Retinal pigment epithelial cell (primary cell): ENCODE measurements at places on chromosomes 5 and 9.

DNA sequence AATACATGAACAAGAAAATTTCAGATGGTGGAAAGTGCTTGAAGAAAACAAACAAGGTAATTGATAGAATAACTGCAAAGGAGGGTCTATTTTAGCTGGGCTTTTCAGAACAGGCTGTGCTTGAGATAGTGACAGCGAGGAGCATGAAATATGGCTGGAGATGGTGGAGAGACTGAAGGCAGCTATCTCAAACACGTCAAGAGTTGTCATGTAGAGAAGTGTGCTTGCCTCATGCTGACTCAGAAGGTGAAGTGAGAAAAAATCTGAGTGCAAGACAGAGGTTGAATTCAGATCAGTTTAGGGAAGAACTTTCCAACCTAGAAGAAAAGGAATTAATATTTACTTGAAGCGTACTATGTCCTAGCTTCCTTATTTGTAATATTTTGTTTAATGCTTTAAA is 115.5 kb upstream of the RANBP3L start:
- DNase-seq, result no peak

- no peak for DNase-seq
Observed at GRCh38 chr5:13994621-13995253, 50.2 kb upstream of the DNAH5 start.

- DNase-seq, result no peak
Observed at GRCh38 chr5:45796959-45797553, 100.9 kb upstream of the HCN1 start.

DNA sequence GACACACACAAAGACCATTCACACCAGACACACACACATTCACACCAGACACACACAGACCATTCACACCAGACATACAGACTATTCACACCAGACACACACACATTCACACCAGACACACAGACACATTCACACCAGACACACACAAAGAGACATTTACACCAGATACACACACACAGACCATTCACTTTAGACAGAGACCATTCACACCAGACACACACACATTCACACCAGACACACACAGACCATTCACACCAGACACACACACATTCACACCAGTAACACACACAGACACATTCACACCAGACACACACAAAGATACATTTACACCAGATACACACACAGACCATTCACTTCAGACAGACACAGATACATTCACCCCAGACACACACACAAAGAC is 29.0 kb upstream of the FCN1 start:
- DNase-seq, result no peak

DNA sequence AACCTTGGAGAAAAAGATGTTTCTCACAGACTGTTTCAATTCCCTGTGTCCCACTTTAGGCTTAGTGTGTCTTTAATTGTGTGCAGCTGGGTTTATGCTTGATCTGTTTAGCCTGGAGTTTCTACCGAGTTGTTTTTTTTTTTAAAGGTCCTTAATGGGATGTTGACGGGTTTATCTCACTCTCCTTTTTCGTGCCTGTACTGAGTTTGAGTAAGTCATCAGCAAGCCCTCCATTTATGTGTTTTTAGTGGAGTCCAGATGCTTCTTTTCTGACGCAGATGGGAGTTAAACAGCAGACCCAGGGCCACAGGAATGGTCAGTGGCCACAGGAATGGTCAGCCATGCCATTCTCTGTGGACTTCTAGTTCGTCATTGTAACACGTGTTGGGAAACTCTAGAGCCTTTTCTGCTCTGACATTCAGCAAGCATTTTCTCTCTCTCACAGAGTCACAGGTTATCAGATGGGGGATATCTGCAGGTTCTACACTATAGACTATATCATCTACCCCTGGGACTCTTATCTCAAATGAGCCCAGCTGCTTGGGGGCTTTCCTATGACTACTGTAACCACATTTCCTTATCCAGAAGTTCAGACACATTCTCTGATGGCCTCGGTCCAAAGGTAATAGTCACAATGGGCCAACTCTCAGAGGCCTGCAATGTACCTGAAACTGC is 190.5 kb downstream of the TTLL11 start:
- no peak for DNase-seq

DNA sequence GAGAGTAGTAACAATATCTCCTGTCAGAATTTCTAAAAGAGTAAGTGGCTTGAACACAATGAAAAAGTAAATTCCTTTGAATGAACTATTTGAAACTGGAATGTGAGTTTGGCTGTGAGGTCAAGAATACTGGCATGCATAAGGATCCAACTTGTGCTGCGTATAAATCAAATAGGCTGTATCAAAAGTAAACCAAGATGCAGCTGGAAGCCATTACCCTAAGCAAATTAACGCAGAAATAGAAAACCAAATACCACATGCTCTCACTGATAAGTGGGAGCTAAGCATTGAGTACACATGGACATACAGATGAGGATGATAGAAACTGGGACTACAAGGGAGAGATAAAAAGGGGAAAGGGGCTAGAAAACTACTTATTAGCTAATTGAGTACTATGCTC is 24.0 kb upstream of the SRFBP1 start:
- DNase-seq, result no peak

DNA sequence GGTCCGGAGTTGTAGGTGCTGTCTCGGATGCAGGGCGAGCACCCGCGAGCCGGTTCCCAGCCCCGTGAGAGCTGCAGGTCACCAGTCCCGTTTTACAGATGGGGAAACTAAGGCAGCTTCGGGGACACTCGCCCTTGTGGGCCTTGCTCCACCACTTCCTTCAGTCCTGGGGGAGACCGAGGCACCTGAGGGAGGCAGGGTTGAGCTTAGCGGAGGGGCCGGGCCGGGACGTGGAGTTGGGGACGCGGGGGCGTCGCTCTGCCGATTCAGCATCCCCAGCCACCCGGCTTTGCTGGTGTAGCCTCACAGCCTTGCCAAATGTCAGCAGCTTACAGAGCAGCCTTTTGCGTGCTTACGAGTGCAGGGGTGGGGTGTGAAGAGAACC is 530 bp downstream of the BBLN start:
- DNase-seq, result no peak

DNA sequence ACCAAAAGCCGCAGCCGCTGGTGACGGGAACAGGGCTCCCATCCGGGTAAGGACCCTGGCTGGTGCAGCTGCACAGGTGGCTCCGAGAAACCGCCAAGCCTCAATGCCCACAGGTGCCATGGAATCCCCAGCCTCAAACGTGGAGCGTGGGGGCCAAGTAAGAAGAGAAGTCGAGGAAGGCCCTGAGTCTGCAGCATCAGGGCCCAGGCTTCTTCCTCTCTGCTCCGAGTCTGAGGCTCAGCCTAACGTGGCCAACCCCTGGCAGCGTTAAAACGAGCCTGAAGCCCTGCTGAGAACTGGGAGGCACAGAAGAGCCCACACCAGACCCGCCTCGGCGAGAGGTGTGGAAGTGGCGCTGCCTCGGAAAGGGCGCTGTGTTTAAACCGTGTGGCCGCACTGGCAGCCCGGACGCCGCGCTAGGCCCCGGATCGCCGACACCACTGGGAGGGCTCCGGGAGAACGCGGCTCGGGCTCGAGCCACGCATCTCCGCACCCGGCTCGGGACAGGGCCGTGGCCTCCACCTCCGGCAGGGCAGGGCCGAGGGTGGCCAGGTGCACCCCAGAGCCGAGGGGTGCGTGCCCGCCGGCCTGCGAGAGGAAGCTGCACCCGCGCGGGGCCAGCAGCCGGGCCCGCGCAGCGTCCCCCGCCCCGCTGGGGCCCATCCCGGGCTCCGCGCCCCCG is 730 bp downstream of the ZMYND19 start:
- DNase-seq, result no peak

DNA sequence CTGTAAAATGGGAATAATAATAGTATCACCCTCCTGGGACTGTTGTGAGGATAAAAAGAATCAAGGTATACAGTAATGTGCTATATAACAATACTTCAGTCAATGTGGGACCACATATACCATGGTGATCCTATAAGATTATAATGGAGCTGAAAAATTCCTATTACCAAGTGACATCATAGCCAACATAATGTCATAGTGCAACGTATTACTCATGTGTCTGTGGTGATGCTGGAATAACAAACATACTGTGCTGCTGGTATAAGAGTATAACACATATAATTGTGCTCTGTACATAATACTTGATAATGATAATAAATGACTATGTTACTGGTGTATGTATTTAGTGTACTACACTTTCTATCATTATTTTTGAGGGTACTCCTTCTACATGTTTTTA is 38.1 kb downstream of the LIFR start:
- DNase-seq, result no peak

GRCh38 chr5:53397845-53398244 is 82.6 kb upstream of the FST start:
- no peak for DNase-seq

DNA sequence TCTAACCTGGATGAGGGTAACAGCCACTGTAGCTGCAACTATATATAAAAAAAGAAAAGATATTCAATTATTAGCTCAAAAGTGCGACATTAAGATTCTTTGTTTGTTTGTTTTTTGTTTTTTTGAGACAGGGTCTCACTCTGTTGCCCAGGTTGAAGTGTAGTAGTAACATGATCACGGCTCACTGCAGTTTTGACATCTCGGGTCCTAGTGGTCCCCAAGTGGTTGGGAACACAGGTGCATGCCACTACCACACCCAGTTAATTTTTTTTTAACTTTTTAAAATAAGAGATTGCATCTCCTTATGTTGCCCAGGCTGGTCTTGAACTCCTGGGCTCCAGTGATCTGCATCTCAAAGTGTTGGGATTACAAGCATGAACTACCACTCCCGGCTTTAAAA is 61.8 kb downstream of the MEF2C start:
- DNase-seq, result no peak

- no peak for DNase-seq
Observed at GRCh38 chr9:118583414-118583813, 785.8 kb downstream of the BRINP1 start.

DNA sequence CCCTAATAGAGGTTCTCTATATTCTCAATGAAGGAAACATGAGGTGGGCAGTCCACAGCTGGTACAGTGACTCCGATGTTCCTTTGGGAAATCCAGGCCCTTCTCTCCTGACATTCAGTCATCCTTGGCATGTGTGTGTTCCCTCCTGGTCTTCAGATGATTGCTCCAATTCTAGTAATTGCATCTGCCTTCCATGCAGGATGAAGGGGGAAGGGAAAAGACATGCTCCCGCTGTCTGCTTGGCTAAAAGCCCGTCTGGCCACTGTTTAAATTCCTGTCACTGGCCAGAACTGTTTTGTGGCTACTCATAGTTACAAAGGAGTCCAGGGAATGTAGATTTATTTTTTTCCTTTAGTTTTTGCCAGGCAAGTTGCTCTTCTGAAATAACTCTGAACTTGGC is 65.0 kb downstream of the MAST4 start:
- no peak for DNase-seq

- DNase-seq, result no peak
Observed at GRCh38 chr5:75242067-75242466, 5.4 kb upstream of the ANKRD31 start.

GRCh38 chr5:2695200-2695891 is 56.1 kb downstream of the IRX2 start:
- DNase-seq, result no peak

GRCh38 chr5:39755452-39755851 is 330.7 kb upstream of the DAB2 start:
- no peak for DNase-seq

- DNase-seq, result no peak
Observed at GRCh38 chr5:90557391-90557790, 1.2 kb upstream of the ADGRV1 start.

GRCh38 chr9:92728831-92729734 is 35.5 kb downstream of the BICD2 start:
- DNase-seq, result no peak

- no peak for DNase-seq
Observed at GRCh38 chr9:89464300-89464901, 33.5 kb downstream of the SEMA4D start.

- no peak for DNase-seq
Observed at GRCh38 chr5:87733897-87734296, 321.2 kb upstream of the CCNH start.

DNA sequence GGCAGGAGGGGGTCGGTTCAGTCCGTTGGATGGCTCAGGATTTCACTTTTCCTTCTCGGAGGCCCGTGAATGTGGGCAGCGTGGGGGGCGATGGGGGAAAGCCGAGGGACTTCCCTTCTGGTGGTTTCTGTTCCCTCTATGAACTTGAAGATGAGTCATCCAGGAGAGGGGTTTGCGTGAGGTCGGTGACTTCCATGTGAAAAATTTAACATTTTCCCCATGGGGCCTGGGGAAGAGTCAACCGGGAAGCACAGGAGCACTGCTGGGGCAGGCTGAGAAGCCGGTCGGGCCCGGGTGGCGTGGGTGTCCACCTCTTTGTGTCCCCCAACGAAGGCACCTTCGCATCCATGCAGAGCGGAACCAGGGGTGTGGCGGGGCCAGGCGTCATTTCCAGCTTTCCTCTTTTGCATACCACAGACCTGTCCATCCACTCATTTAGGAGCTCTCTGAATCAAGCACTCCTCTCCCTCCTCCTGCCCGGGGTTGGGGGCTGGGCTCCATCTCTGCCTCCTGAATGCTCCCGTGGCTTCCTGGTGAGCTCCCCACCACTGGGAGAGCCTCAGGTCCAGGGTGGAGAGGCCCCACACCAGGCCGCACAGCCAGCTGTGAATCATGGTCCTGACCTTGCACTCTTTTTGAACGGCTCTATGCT is 68.4 kb downstream of the ANKRD33B start:
- DNase-seq, result no peak

DNA sequence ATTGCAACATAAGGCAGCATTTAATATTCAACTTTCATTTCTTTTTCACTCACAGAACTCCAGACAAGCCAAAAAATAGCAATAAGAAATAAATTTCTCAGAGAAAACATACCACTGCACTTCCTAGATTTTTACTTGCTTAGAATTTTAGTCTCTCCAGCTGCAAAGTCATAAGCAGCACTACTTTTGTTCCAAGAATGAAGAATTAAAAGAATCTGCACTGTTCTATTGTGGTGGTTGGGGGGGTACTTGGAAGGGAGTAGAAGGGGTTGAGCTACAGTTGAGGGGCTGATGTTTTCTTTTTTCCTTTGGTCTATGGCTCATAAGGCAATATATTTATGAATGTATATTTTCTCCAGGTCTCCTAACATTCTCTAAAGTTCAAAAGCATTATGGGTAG is 144.5 kb downstream of the KIAA0825 start:
- no peak for DNase-seq

DNA sequence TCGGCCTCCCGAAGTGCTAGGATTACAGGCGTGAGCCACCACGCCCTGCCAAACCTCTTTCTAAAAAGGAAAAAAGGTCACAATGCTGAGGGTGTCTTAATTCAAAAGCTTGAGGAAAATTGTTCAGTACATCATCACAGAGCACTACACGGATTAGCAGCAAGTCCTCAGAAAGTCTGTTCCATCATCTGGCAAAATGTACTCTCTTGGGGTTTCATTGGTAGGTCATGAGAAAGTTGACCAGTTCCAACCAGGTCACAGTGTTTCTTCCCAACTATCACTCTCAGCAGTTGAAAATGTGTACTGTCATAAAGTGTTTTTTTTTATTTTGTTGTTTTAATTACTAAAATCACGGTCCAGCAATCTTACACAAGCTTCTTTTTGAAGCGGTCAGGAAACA is 299.6 kb downstream of the FBXL7 start:
- no peak for DNase-seq

- no peak for DNase-seq
Observed at GRCh38 chr5:119383008-119383407, 27.2 kb downstream of the TNFAIP8 start.

GRCh38 chr5:154034944-154035343 is 3.8 kb downstream of the FAM114A2 start:
- DNase-seq, result no peak

GRCh38 chr5:1110307-1111240 is 1.3 kb downstream of the SLC12A7 start:
- no peak for DNase-seq

- no peak for DNase-seq
Observed at GRCh38 chr9:28105001-28105400, 531.7 kb upstream of the C9orf72 start.
